ENCODE measurements at places on chromosomes 4 and X.
A peak's percentile ranks its signal among the peaks of the same experiment; 100 is the strongest.

DNA sequence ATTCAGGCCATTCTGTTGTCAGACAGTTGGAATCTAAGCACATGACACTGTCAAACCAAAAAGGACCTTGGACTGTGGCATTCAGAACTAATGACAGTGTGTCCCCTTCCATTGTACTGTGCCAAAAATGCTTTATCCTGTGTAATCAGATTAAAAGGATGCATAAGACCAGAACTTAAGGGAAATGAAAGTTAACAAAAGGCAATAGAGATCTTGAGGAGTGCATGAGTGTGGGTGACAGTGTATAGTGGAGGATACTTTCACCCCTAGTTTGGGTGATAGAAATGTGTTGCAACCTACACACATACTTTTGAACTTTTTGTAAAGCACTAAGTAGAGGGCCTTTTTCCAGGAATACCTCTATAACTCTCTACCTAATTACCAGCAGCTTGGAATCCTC lies 4.5 kb downstream of the CYSLTR1 start:
- no peak for DNase-seq

- peak; percentile 48 for DNase-seq
These were observed 1.7 kb downstream of the SPRY1 start for GRCh38 chr4:123398066-123398852.

DNA sequence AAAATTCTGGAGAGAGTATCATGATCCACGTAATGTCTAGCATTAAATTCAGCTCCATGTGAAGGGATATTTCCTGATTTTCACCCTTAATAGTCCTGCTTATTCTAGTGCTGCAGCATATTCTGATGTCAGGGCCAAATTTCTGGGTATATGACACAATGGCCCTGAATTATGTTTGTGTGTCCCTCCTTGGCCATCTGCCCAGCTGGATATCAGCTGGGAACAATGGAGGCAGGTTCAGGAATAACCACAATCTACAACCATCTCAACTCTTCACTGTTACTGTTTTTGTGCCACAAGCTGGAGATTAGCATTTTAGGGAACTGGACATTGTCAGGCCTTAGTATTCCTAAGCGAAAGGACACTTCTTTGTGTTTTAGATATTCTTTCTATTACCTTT lies 3.5 kb downstream of the GLRB start:
- DNase-seq: no peak

DNA sequence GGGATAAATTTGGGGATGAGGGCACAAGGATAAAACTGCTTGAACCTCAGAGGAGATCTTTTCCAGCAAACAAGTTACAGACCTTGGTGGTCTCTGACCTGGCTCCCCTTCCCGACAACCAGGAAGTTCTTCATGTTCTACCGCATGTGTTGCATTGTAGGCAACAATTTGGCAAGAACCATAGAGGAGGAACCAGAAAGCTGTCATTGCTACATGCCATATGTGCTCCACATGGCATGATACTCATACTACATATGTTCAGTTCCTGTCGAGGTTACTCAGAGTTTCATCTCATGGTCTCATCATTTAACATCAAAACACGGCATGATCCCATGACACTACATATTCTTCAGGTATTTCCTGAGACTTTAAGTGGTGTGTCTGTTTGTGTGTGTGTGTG lies 235.9 kb downstream of the OR13H1 start:
- no peak for DNase-seq

DNA sequence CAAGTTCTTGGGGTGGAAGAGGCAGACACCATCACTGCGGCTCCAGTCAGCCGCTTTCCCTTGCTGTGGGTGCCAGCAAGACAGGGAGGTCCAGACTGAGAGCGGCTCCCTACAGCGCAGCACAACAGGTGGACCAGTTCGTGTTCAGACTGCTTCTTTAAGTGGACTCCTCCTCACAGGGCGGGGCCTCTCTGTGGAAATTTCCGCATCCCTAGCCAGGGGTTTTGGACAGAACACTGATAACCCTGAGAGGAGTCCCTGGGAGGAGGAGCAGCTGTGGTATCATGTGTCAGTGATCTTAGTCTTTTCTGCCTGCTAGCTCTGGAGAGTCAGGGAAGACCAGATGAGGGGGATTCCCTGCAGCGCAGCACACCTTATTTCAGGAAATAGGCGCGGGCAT lies 48.5 kb downstream of the MAGEC2 start:
- DNase-seq: no peak

GRCh38 chrX:3806630-3807029 lies 93.2 kb upstream of the PRKX start:
- no peak for DNase-seq

DNA sequence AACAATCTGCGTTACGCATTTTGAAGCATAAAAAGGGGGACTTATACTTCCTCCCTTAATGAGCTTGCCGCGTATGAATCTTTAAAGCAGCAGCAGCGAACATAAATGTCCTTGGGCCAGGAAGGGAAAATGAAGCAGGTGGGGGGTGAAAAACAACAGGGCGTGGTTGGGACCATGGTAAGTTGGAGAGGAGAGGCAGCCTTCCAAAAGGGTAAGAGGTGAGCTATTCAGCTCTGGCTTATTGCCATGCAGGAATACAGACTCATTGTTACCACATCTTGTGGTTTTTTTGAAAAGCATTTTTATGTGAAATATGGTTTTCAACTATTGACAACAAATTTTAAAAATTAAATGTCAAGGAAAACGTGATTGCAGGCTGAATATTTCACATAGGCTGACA lies 710.7 kb upstream of the FAM241A start:
- no peak for DNase-seq

GRCh38 chrX:48471504-48471903 lies 1.4 kb upstream of the SLC38A5 start:
- DNase-seq: no peak

- DNase-seq: no peak
These were observed 1646.9 kb upstream of the ADGRL3 start for GRCh38 chr4:59553063-59553720.
